ENCODE measurements at places on chromosomes 1 and 21. TPM values are rescaled to one million over a fixed set of nuclear protein-coding genes. Genes with fewer than 3 reads are reported as not detected.

Gene TEX50
- total RNA-seq, result not detected

DNA sequence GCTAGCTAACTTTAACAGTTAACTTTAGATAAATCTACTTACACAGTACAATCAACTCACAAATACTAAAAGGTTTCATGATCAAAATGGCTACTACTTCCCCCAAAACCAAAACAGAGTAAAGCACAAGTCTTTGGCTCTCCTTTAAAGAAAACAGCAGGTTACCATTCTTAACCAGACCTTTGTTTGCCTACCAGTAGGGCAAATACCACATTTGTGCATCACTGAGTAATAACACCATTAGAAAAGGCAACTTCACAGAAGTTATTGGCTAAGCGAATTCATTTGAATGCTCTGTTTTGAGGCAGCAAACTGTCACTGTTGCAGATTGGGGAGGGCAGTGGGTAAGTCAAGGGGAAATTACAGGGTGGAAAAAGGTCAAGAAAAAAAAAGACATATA is 17.3 kb upstream of the SERPINC1 start:
- DNase-seq, result no peak

DNA sequence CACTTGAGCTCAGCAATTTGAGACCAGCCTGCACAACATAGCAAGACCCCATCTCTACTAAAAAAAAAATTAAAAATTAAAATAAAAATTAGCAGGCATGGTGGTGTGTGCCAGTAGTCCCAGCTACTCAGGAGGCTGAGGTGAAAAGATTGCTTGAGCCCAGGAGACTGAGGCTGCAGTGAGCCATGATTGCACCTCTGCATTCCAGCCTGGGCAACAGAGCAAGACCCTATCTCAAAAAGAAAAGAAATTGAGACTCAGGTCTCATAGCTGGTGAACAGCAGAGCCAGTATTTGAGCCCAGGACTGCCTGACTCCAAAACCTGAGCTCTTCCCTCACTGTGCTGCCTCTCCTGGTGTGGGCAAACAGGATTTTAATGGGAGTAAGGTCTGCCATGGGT is 28.4 kb upstream of the RCAN3 start:
- no peak for DNase-seq

GRCh38 chr1:167705250-167705649 is 16.5 kb upstream of the MPZL1 start:
- no peak for DNase-seq

- no peak for DNase-seq
These were observed 8.9 kb downstream of the RCAN1 start for GRCh38 chr21:34606051-34606450.

- no peak for DNase-seq
These were observed 76.8 kb upstream of the RAB4A start for GRCh38 chr1:229194096-229194495.

DNA sequence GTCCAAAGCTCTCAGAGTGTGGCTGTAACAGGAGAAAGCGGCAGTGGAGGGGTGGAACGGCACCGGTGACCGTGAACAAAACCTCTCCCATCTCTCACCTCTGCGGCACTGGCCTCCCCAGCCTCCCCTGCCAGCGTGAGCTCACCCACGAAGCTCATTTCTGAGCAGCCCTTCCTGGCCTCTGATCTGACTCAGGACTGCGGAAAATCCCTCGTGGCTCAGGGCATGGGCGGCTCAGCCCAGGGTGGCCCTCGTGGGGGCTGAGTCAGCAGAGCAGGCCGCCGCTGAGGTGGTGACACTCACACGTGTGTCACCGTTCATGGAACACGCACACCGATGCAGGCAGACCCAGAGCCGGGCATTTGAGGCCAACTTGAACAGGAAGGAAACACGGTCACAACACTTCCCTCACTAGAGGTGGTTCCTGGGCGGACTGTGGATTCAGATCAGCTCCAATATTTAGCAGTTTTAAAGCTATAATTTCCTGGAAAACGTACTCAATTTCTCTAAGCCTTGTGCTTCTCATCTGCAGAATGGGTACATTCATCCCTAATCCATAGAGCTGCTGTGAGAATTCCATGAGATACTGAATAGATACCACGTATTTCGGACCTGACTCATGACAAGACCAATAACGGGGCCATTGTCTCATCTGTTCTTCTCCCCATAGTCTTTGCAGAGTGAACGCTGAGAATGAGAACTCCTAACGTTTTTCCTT is 115.0 kb upstream of the TMPRSS2 start:
- no peak for DNase-seq

DNA sequence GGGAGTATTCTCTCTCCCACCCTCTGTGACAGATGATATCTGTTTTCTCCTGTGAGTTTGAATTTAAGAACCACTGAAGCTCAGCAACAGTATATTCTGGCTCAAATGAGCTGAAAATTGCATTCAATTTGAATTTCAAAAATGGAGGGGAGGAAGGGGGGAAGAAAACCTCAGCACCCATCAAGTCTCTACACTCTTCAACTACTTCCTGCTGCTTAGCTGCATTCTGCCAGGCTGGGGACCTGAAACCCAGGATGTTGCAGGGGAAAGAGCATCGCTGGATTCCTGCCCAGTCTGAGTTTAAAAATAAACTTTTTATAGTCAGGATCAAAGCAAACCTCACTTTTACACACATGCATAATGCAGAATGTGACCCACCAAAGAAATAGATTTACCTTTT is 214.3 kb upstream of the ESRRG start:
- DNase-seq, result no peak

Gene PHF13
- total RNA-seq, result 13.1 TPM

Gene ATP5PF
- 56.6 TPM for total RNA-seq

Gene CELA2B
- not detected for total RNA-seq

GRCh38 chr1:161772397-161772796 is 6.3 kb downstream of the ATF6 start:
- no peak for DNase-seq

- no peak for DNase-seq
These were observed 151.0 kb downstream of the ST6GALNAC5 start for GRCh38 chr1:77018311-77018710.

Gene TRIM58
- not detected for total RNA-seq

Gene SMIM1
- total RNA-seq, result 4.7 TPM

DNA sequence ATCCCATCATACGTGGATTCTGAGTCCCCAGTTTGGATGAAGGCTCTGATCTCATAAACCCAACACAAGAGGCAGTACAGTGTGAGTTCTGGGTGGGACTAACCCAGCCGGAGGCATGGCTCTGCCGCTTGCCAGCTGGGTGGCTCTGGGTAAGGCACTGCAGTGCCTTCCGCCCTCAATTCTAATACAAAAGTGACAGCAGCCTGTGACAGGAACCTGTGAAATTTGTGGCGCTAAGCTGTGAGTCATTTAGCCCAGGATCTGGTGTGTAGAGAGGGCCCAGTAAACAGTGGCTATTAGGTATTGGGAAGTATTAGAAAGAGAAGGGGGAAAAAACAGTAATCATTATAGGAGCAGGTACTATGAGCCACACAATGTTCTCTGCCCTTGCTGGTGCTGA is 23.3 kb downstream of the HSPG2 start:
- no peak for DNase-seq

Gene CLCA4
- total RNA-seq, result not detected

GRCh38 chr1:228463009-228463558 is 24.1 kb upstream of the RNF187 start:
- DNase-seq, result no peak

- peak; percentile 13 for DNase-seq
These were observed 7.6 kb upstream of the CD1A start for GRCh38 chr1:158246650-158247049.

DNA sequence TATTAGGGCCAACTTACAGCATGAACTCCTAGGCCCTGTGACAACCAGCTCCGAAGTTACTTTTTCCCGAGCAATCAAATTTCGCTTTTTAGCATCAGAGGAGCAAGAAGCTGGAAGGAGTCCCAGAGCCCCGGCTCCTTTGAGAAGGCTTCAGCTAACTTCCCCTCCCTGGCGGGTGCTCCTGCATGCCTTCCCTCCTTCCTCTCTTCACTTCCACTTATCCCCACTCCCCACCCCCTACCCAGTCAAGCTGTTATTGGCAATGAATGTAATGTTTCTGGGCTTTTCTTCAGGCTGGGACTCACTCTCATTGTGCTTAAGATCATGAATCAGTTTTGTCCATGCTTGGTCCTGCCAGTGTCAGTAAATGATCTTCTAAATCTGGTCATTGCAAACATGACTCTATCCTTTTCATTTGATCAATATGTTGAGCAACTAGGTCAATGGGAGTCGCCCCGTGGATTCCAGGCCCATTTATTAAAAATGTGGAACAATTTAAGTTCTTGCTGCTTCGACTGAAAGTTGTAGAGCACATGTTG is 94.5 kb upstream of the TSPAN2 start:
- DNase-seq, result no peak

DNA sequence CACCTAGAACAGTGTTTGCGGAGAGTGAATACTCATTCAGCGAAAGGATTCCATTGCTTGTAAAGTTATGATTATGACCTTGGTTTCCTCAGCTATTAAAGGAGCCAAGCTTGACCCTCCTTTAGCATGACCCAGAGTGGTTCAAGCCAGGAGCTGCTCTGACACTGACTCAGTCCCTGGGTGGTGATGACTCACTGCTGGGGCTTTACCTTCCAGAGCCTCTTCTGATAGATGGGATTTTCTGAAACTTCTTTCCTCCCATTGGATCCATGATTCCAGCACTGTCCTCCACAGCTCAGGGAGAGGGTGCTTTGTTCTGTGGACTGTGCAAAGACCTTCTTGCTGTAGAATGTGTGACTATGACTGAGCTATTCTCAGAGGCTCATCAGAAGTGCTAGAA is 77.4 kb downstream of the S1PR1 start:
- no peak for DNase-seq

Gene HES4
- not detected for total RNA-seq

Gene BTBD8
- 6.0 TPM for total RNA-seq

- DNase-seq, result no peak
These were observed 5.4 kb upstream of the TRPM2 start for GRCh38 chr21:44347911-44348451.
